Muscle of leg (tissue), 16 donors: ENCODE measurements at places on chromosomes 1 and 21.

DNA sequence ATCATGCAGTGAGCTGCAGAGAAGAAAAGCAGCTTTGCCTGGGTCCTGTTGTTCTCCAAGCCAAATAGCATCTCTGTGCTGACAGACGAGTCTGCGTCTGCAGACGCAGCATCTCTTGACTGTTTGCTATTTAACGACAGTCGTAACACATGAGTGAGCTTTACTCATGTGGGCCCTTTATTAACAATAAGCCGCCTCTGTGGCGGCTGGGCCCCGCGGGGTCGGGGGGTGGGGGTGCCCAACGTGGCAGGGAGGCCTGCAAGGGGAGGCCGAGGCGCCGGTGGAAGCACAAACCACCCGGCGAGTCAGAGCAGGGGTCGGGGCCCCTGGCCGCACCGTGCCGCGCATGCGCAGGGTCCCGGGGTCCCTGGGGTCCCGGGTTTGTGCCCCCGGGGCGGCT lies 435.1 kb downstream of the KIF26B start:
- DNase-seq: no peak

DNA sequence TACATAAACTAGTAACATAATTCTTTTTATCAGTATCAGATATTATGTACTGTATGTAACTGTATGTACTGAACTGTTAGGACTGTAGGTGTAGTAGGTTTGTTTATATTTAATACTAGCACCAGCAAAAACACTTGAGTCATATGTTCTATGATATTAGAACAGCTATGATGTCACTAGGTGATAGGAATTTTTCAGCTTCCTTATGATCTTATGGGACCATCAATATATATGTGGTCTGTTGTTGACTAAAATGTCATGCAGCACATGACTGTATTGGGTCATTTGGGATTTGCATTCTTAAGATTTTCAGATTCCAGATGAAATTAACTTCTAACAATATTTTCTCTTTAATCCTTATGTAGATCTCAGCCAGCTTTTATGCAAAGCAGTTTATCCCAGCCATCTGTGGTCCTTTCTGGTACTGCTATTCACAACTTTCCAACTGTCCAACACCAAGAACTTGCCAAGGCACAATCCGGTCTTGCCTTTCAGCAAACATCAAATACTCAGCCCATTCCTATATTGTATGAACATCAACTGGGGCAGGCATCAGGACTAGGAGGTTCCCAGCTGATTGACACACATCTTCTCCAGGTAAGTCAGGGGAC lies 38.3 kb upstream of the MYOCOS start:
- DNase-seq: no peak

DNA sequence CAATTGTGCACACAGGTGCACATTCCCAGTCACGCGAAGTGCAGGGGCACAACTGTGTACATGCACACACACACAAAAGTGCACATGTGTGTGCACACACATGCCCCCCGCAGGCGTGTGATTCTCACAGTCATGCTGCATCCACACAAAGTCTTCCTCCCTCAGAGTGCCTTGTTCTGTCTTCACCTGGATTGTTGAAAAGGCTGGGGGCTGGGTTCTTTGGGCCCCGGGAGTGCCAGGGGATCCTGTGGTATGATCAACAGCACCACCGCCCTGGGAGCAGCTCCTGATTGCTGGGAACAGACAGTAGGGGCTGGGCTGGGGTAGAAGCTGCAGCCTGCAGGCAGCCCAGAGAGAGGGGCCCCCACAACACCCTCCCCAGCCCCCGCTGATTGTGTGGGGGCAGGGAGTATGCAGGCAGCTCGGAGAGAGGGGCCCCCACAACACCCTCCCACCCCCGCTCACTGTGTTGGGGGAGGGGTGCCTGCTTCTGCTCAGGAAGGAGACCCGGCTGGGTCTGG lies 3.4 kb downstream of the COL18A1 start:
- DNase-seq: no peak

DNA sequence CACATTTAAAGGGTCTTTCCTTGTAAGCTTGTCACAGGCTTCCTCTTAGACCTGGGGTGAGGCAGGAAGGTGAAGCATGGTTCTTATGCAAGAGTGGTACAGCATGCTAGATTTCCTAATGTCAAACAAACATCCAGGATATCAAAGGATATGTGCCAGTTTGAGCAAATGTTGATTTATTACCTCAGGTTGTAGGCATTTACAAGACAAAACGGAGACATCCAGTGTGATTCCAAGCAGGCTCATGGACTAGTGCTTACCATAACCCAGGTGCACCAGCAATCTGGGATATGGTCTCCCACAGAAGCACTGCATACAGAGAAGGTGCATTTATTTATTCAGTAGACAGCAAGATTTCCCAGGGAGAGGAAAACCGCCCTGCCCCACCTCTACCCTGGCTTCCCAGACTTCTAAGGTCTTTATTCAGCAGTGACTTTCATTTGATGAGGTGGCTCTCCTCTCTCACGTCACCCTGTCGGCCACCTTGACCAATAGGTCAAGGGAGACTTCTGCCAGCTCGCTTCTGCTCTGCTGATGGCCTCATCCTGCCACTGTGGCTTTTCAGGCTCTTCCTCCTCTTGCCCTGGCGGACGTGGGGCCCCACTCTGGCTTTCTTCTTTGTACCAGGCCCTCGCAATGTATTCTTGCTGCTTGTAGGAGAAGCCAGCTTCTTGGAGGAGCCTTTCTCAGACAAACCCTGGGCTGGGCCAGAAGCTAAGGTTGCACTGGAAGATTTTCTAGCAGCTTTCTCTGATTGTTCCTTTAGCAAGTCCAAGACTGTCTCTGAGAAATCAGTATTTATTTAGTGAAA lies 25.6 kb downstream of the HHIPL2 start:
- DNase-seq: no peak

DNA sequence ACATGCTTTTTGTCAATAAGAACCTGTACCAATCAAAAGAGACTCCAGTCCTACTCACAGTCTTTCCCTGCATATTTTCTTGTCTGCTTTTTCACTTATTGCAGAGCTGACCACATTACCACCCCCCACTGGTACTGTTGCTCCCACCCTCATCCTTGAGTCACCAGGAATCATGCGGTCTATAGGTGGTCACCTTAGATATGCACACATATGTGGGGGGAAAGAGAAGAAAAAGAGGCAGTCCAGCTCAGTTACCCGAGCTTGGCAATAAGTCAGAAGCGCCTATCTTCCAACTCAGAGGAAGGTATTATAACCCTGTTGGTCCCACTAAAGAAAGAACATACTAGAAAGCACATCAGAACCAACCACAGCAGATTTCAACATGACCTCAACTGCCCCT lies 119.2 kb downstream of the SMYD2 start:
- DNase-seq: no peak

GRCh38 chr1:241997401-241997998 lies 1.4 kb downstream of the MAP1LC3C start:
- peak; percentile 47 for DNase-seq

DNA sequence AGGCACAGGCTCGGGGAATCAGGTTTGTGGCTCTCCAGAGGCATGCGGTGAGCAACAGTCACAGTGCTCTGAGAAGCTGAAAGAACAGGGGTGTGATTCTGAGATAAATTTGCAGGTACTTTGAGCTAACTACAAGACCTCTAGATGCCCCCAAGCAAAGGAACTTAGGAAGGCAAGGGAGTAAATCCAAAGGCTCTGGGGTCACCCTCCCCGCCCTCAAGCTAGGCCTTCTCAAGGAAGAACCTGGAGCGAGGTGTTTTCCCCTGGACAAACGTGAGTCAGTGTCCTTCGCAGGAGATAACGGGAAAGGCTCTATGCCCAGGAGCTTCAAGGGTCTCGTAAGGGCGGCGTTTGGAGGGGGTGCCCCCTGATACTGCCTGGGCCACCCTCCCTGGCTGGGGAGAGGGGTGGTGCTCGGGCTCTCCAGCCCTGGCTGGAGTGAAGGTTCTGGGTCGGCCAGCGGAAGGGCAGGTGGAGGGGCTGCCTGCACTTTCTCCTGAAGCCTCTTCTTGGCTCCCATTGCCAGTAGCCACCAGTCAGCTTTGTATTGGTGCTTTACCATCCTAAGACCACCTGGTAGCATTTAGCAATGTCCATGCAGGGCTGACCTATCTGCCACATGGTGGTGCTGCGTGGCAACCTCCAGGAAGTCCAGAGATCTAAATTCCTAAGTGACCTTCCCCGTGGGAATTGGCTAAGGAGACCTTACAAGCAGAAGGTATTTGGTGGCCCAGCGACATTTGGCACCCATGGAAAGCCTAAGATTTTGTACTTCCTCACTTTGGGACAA lies 44.0 kb downstream of the GPR161 start:
- no peak for DNase-seq

DNA sequence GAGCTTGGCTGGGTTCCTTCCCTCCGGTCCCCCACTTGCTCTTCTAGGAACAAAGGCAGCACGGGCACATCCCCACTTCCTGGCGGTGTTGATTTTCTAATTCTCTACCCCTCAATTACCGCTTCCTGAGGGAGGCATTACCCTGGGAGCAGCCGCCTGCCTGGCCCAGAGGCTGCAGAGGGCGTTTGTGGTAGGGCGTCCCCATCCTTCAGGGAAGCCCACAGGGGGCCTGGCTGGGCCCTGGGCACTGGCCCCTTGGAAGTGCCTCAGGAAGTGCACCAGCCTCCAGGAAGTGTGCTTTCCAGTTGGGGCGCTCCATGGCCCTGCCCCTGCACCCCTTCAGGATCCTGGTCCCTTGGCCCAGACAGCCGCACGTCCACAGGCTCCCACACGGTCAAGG lies 42.1 kb upstream of the CASZ1 start:
- no peak for DNase-seq

DNA sequence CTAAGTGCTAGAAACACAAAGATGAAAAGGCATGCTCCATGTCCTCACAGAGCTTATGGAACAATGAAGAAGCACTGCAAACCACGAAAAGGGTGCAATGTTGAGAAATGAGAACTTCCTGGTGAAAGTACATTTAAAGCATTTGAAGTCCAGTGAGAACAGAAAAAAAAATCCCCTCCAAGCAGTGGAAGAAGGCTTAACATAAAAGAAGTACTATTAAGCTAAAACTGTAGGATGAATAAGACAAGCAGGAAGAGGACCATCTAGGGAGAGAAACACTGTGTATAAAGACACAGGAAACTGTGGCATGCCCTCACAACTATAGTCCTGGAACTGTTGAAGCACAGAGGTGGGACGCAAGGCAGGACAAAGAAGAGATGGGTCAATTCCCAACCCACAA lies 10.0 kb downstream of the TP53BP2 start:
- no peak for DNase-seq

DNA sequence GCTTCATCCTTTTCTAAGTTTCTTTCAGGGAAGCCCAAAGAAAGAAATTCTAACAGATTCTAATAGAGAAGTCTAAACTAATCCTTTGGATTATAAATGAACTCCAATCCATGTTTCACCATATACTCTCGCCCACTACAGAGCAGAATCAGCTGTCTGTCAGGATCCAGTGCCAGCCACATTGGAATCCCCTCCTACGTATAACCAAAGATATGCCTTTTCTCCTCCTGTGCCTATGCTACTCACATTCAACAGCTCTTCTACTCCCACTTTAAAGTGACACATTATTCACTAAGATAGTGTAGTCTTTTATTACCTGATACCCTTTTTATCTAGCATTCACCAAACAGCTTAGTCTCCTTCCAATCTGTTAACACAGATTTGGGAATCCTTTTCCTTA lies 3.1 kb downstream of the ETV3 start:
- DNase-seq: no peak

- DNase-seq: no peak
Measured at GRCh38 chr1:221180704-221181368, 301.6 kb downstream of the HLX start.

GRCh38 chr1:1630191-1630964 lies 1.6 kb upstream of the MMP23B start:
- peak; percentile 96 for DNase-seq

DNA sequence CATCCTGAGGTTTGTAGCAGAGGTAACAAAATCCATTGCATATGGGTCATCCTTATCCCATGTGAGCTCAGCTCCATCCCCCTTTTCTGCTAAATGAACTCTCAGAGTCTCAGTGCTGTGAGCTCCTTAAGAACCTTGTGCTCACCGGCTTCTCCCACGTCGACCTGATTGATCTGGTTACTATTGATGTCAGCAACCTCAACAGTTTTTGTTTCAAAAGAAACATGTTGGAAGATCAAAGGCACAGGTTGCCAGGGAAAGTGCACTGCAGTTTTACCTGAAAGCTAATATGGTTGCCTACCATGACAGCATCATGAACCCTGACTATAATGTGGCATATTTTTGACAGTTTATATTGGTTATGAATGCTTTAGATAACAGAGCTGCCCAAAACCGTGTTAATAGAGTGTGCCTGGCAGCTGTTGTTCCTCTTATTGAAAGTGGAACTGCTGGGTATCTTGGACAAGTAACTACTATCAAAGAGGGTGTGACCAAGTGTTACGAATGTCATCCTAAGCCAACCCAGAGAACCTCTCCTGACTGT lies 131.4 kb downstream of the HS2ST1 start:
- DNase-seq: no peak

DNA sequence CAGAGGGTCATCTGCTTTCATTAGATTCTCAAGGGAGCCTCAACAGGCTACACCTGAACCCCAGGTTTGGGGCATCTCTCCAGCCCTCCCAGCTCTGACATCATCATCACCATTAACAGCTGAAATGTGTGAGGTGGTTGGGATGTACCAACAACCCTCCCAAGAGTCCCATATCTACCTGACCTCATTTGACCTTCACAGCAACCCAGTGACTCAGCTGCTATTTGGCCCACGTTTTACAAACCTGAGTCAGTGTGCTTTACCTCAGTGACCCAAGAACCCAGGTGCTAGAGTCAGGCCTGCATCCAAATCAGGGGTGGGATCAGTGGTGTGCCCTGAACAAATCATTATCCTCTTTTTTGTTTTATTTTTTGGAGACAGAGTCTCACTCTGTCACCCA lies 53.3 kb upstream of the TINAGL1 start:
- DNase-seq: no peak

GRCh38 chr1:234985516-234986294 lies 142.9 kb downstream of the TOMM20 start:
- no peak for DNase-seq

DNA sequence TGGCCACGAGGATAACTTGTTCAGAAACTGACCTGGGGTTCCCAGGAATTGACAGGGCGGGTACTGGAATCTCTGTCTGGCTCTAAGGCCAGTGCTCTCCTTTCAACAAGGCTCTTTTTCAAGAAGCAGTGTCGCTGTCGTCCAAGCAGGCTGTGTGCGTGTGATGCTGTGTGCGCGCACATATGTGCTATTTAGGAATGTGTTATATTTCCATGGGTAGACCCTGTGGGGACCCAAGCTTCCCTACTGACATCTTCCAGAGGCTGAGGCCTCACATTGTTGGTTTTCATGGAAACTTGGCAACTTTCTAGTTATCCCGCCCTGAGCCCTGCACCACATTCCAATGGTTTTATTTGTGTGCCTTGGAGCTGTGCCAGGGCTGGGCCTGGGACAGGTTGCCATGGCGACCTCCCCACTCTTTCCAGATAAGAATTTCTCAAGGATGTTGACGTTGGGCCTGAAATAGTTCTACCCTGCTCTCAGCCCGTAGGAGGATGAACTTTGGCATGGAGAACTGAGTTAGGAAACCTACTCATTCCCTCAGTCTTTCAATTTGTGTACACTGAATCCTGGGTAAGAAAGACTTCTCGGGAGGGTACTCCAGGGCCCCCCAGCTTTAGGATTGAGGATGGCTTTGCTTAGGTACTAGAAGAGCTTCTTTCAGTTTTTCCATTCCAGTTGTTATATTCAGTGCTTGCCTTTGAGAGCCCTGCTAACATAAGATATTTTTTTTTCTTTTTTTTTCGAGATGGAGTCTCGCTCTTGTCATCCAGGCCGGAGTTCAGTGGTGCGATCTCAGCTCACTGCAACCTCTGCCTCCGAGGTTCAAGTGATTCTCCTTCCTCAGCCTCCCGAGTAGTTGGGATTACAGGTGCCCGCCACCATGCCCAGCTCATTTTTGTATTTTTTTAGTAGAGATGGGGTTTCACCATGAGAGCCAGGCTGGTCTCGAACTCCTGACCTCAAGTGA lies 38.8 kb upstream of the SRSF10 start:
- peak; percentile 98 for DNase-seq

- no peak for DNase-seq
Measured at GRCh38 chr1:104946558-104947210, 1197.0 kb downstream of the AMY1C start.
